Kidney (tissue), 22 donors: ENCODE measurements at places on chromosomes 5 and 9.
A peak's percentile ranks its signal among the peaks of the same experiment; 100 is the strongest.

DNA sequence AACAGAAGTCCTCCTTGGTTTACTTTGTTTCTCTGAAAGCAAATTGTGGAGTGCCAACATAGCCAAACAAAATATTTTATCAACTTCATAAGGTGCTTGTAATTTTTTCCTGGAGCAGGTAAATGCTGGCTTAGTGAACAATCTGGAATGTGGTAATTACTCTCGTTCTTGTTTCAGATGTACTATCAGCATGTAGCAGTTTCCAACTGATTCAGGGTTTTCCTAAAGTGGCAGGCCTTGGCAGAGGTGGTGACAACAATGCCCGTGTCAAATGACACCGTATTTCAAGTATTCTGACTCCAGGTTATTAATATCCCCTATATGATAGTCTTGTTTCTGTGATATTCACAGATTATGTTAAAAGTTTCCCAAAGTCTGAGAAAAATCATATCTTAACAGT is 1.2 kb downstream of the C9orf72 start:
- peak overlapping the region; percentile 95 for H3K27ac ChIP-seq
- peak overlapping the region; percentile 94 for H3K4me3 ChIP-seq
- no peak for DNase-seq
- peaks cover 7% of the 10 kb centered on the region for H3K4me1 ChIP-seq
- no peaks in the 10 kb centered on the region for H3K27me3 ChIP-seq

DNA sequence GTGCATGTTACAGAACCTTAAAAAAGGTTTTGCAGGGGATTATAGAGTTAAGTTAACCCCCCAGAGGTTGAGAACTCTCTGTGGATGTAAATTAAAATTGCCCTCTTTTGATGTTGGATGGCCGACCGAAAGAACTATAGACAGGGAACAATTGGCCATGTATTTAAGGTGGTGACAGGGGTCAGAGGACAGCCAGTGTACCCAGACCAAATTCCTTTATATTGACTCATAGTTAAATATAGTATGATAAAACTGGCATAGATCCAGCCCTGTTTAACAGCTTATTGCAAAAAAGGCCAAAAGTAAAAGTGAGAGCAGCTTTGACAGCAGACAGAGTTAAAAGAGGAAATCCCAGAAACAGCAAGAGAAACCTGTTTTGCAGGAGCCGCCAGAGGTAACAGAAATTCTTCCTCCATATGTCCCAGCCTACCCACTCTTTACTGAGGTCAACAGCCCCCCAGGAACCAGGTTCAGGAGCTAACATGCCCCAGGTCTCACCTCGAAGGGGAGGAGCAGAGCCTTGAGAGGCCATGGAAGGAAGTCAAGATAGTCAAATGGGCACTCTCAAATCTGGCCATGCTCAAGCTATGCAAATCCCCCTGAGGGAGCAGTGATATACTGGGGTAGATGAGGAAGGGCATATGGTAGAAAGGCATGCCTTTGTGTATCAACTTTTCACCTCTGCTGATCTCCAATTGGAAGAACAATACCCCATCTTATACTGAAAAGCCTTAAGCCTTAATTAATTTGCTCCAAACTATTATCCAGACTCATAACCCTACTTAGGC is 156.4 kb upstream of the COX7C start:
- no peak overlapping the region for H3K4me3 ChIP-seq
- no peaks in the 10 kb centered on the region for H3K36me3 ChIP-seq
- no peak for DNase-seq
- no peaks in the 10 kb centered on the region for H3K27me3 ChIP-seq
- H3K4me1 ChIP-seq, result no peaks in the 10 kb centered on the region

DNA sequence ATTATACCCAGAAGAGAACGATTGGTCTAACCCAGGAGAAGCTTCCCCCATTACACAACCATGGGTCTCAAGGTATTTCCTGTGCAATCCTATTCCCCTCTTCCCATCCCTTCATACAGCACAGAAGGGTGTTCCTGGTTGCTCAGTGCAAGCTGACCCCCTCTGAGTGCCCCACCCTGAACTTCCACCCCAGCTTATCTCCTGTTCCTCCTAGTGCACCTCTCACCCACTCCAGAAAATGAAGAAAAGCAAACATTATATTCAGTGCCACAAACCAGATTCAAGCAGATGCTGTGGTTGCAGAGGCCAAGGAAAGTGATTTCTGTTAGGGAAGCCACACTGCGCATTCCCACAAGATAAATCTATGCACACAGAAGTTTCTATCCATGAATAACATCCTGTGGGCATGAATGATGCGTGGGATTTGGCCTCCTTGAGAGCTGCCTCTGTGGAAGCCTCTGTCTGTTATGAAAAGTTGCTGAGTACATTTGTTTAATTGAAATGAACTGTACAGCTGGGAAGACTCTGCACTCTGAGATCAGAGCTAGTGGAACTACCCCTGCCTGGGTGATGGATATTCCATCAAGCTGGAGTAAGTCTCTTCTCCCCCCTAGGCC is 2.2 kb upstream of the OR2S2 start:
- H3K27ac ChIP-seq, result no peak overlapping the region
- no peak overlapping the region for H3K4me3 ChIP-seq
- H3K27me3 ChIP-seq, result no peaks in the 10 kb centered on the region
- no peaks in the 10 kb centered on the region for H3K36me3 ChIP-seq
- peaks cover 2% of the 10 kb centered on the region for H3K4me1 ChIP-seq

GRCh38 chr9:127248241-127248640 is 16.3 kb upstream of the GARNL3 start:
- H3K36me3 ChIP-seq, result no peaks in the 10 kb centered on the region
- H3K4me1 ChIP-seq, result no peaks in the 10 kb centered on the region
- no peak overlapping the region for H3K4me3 ChIP-seq
- H3K27me3 ChIP-seq, result no peaks in the 10 kb centered on the region
- H3K27ac ChIP-seq, result no peak overlapping the region

GRCh38 chr9:111559000-111559610 is 34.1 kb downstream of the ZNF483 start:
- H3K4me1 ChIP-seq, result peaks cover 3% of the 10 kb centered on the region
- no peak overlapping the region for H3K4me3 ChIP-seq
- peaks cover 4% of the 10 kb centered on the region for H3K36me3 ChIP-seq
- no peak for DNase-seq
- no peaks in the 10 kb centered on the region for H3K27me3 ChIP-seq

DNA sequence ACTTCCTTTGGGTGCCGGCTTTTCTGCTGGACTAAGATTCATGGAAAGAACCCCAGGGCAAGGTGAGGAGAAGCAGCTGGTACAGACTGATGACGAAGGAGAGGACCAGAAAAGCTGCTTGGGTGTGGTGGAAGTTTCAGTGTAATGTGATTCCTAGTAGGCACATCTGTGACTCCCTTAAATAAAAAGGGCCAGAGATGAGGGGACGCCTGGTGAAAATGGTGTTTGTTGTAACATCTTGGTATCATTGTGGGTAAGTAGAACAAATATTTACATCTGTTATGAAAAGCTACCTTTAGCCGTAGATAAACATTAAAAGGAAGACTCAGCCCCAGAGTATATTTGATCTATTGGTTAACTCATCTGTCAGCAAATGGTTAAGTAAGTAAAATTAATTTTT is 33.8 kb downstream of the OTULINL start:
- H3K27me3 ChIP-seq, result no peaks in the 10 kb centered on the region
- DNase-seq, result no peak
- H3K27ac ChIP-seq, result no peak overlapping the region
- no peak overlapping the region for H3K4me3 ChIP-seq
- H3K4me1 ChIP-seq, result no peaks in the 10 kb centered on the region
- peaks cover 8% of the 10 kb centered on the region for H3K36me3 ChIP-seq

- no peak for DNase-seq
- no peaks in the 10 kb centered on the region for H3K27me3 ChIP-seq
- H3K4me1 ChIP-seq, result peaks cover 10% of the 10 kb centered on the region
- no peak overlapping the region for H3K4me3 ChIP-seq
- no peaks in the 10 kb centered on the region for H3K36me3 ChIP-seq
These were observed 167.9 kb downstream of the ARHGEF28 start for GRCh38 chr5:73793911-73794310.

- H3K27ac ChIP-seq, result no peak overlapping the region
- H3K4me1 ChIP-seq, result no peaks in the 10 kb centered on the region
- no peak for DNase-seq
- no peaks in the 10 kb centered on the region for H3K36me3 ChIP-seq
These were observed 7.8 kb downstream of the GZMA start for GRCh38 chr5:55110217-55110616.

- H3K4me3 ChIP-seq, result no peak overlapping the region
- no peaks in the 10 kb centered on the region for H3K4me1 ChIP-seq
- no peak overlapping the region for H3K27ac ChIP-seq
These were observed 17.2 kb upstream of the GCNT1 start for GRCh38 chr9:76441551-76442322.

- no peaks in the 10 kb centered on the region for H3K36me3 ChIP-seq
- peak overlapping the region; percentile 23 for H3K4me3 ChIP-seq
- H3K27me3 ChIP-seq, result peaks cover 7% of the 10 kb centered on the region
These were observed 27.6 kb downstream of the TLX3 start for GRCh38 chr5:171336521-171337209.

- no peaks in the 10 kb centered on the region for H3K4me1 ChIP-seq
- no peaks in the 10 kb centered on the region for H3K27me3 ChIP-seq
- no peak overlapping the region for H3K27ac ChIP-seq
- no peak overlapping the region for H3K4me3 ChIP-seq
- no peaks in the 10 kb centered on the region for H3K36me3 ChIP-seq
These were observed 232.9 kb downstream of the SPOCK1 start for GRCh38 chr5:137266186-137266585.

GRCh38 chr5:10600626-10601245 is 36.9 kb downstream of the ANKRD33B start:
- H3K4me1 ChIP-seq, result peaks cover 18% of the 10 kb centered on the region
- no peak for DNase-seq

- no peaks in the 10 kb centered on the region for H3K27me3 ChIP-seq
- H3K36me3 ChIP-seq, result no peaks in the 10 kb centered on the region
These were observed 3.9 kb upstream of the GNAQ start for GRCh38 chr9:78035383-78035993.

GRCh38 chr9:133939171-133939785 is 52.8 kb downstream of the VAV2 start:
- H3K36me3 ChIP-seq, result peaks cover 6% of the 10 kb centered on the region
- no peak overlapping the region for H3K4me3 ChIP-seq
- no peaks in the 10 kb centered on the region for H3K27me3 ChIP-seq
- H3K27ac ChIP-seq, result no peak overlapping the region
- DNase-seq, result no peak

GRCh38 chr9:135332516-135332915 is 147.1 kb upstream of the PPP1R26 start:
- no peaks in the 10 kb centered on the region for H3K36me3 ChIP-seq
- no peak overlapping the region for H3K4me3 ChIP-seq
- peak; percentile 1 for DNase-seq
- no peaks in the 10 kb centered on the region for H3K4me1 ChIP-seq
- H3K27me3 ChIP-seq, result no peaks in the 10 kb centered on the region
- H3K27ac ChIP-seq, result no peak overlapping the region

DNA sequence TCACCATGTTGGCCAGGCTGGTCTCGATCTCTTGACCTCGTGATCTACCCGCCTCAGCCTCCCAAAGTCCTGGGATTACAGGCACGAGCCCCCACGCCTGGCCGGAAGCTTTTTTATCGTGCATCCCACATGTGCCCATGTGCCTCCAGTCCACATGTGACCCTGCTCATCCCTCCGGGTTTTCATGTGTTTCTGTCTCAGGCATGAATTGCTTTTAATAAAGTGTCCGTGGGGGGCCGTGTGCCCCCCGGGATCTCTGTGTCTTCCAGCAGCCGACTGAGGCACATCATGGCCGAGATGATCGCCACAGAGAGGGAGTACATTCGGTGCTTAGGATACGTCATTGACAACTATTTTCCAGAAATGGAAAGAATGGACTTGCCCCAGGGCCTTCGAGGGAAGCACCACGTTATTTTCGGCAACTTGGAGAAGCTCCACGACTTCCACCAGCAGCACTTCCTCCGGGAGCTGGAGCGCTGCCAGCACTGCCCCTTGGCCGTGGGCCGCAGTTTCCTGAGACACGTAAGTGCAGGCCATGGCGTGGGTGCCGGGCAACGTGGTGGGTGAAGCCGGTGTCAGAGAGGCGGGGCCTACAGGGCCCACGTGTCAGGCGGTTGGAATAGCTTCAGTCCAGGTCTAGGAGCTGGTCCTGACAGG is 22.1 kb upstream of the LRRC14B start:
- no peaks in the 10 kb centered on the region for H3K36me3 ChIP-seq
- no peaks in the 10 kb centered on the region for H3K27me3 ChIP-seq
- no peaks in the 10 kb centered on the region for H3K4me1 ChIP-seq
- DNase-seq, result no peak
- no peak overlapping the region for H3K4me3 ChIP-seq

GRCh38 chr5:173645437-173645807 is 29.0 kb upstream of the BOD1 start:
- no peaks in the 10 kb centered on the region for H3K36me3 ChIP-seq
- H3K27ac ChIP-seq, result peak overlapping the region; percentile 76
- H3K4me3 ChIP-seq, result no peak overlapping the region
- peaks cover 10% of the 10 kb centered on the region for H3K4me1 ChIP-seq
- peak; percentile 43 for DNase-seq

GRCh38 chr9:99237356-99237755 is 15.3 kb downstream of the SEC61B start:
- H3K4me1 ChIP-seq, result no peaks in the 10 kb centered on the region
- no peak overlapping the region for H3K27ac ChIP-seq
- H3K4me3 ChIP-seq, result no peak overlapping the region
- peaks cover 10% of the 10 kb centered on the region for H3K36me3 ChIP-seq
- no peak for DNase-seq

GRCh38 chr9:108412755-108413154 is 443.0 kb downstream of the ACTL7B start:
- no peak for DNase-seq
- H3K4me1 ChIP-seq, result no peaks in the 10 kb centered on the region
- no peaks in the 10 kb centered on the region for H3K36me3 ChIP-seq
- H3K4me3 ChIP-seq, result no peak overlapping the region

- peak; percentile 92 for DNase-seq
- H3K36me3 ChIP-seq, result peaks cover 11% of the 10 kb centered on the region
- no peak overlapping the region for H3K27ac ChIP-seq
- H3K4me1 ChIP-seq, result no peaks in the 10 kb centered on the region
- no peaks in the 10 kb centered on the region for H3K27me3 ChIP-seq
These were observed 80.9 kb downstream of the GOLPH3 start for GRCh38 chr5:32092938-32093812.

- no peaks in the 10 kb centered on the region for H3K36me3 ChIP-seq
- H3K27me3 ChIP-seq, result no peaks in the 10 kb centered on the region
- H3K4me3 ChIP-seq, result no peak overlapping the region
- DNase-seq, result no peak
- H3K27ac ChIP-seq, result no peak overlapping the region
These were observed 141.4 kb upstream of the NMUR2 start for GRCh38 chr5:152546493-152546892.

- no peak overlapping the region for H3K27ac ChIP-seq
- H3K4me3 ChIP-seq, result no peak overlapping the region
- no peaks in the 10 kb centered on the region for H3K27me3 ChIP-seq
- no peak for DNase-seq
- H3K4me1 ChIP-seq, result no peaks in the 10 kb centered on the region
- H3K36me3 ChIP-seq, result no peaks in the 10 kb centered on the region
These were observed 82.8 kb downstream of the DAP start for GRCh38 chr5:10678244-10678643.

DNA sequence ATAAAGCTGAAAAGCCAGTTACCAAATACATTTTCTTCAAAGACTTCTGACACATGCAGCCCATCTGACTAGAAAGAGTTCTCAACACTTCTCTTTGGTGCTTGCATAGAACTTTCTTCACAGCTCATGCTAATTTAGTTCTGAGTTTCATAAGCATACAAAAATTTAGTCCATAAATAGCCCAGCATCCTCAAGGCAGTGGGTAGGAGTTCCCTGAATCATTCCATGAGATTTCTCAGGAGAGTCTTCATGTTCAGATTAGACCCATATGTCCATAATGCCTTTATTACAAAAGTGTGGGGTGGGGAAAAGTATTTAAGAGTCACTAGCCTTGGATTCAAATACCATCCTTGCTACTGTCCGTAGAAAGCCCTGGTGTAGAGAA is 290.2 kb upstream of the RGMB start:
- H3K4me3 ChIP-seq, result no peak overlapping the region
- H3K36me3 ChIP-seq, result no peaks in the 10 kb centered on the region
- DNase-seq, result no peak
- H3K27ac ChIP-seq, result no peak overlapping the region
- no peaks in the 10 kb centered on the region for H3K4me1 ChIP-seq
- no peaks in the 10 kb centered on the region for H3K27me3 ChIP-seq
